ENCODE measurements at places on chromosomes 2 and 18.

DNA sequence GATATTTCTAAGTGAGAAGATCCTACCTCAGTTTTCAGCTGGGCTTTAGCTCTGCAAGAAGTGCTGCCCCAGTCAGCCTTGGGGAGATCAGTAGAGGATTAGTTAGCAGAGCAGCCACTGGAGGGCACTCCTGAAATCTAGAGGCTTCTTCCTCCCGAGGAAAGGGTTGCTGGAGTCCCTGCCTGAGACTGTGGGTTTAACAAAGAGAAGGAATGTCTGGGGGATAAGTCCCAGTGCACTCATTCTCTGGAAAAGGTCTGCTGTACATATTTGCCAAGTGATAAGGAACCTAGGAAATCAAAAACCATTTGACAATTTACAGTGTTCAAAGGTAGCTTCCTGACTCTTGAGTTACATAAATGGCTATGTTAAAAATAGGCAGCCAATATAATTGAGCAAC, 207.2 kb downstream of the SLC8A1 start:
- peak; percentile 56 for DNase-seq

GRCh38 chr2:131037398-131038257, 55.6 kb downstream of the FAM168B start:
- no peak for DNase-seq

- DNase-seq, result peak; percentile 60
These were observed 41.3 kb downstream of the PSMG2 start for GRCh38 chr18:12744103-12744502.

DNA sequence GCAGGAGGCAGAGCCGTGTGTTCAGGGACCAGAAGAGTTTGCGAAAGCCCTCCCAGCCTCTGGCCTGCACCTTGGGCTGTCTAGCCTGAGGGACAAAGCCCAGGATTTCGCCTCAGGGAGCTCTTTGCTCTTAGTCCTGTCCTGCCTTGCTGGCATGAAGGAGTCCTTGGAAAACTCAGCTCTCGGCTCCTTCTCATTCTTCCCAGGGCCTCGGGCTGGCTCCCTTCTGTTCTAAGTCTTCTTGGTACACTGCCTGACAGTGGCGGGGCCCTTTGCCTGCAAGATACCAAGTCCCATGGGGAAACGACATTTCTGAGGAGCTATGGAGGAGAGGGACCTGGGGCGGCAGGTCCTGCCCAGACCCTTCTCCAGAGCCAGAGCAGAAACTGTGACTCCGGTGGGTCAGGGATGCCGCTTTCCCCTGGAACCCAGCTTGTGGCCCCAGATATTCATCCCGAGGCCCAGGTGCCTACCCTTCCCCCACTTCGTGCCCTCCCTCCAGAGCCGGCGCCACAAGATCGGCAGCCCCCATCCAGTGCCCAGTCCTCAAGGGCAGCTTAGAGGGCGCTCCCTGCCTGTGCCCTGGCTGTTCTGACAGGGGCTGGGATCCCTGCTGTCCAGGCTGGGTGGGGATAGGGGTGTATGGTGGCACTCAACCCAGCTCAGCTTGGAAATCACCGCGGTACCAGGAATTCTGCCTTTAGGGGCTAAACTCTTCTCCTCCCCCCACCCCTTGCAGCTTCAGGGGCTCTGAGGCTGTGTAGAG, 5.5 kb upstream of the CYP26B1 start:
- no peak for DNase-seq

- no peak for DNase-seq
These were observed 103.9 kb upstream of the TMEFF2 start for GRCh38 chr2:192298664-192299063.

DNA sequence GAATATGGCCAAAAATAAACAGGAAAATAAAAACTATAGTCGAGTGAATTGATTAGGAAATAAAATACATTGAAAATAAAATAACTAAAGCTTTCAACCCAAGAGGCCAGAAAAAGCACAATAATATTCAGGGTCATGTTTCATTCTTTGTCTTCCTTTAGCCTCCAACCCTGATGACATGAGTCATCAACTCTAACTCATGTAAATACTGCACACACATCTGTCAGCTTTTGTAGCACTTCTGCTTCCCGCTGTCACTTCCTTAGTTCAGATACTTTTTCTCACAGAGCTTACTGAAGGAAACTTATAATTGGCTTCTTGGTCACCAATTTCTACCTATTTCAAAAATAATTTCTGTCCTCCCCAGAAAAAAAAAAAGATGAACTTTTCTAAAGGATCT, 112.8 kb downstream of the UPP2 start:
- DNase-seq, result peak; percentile 36

DNA sequence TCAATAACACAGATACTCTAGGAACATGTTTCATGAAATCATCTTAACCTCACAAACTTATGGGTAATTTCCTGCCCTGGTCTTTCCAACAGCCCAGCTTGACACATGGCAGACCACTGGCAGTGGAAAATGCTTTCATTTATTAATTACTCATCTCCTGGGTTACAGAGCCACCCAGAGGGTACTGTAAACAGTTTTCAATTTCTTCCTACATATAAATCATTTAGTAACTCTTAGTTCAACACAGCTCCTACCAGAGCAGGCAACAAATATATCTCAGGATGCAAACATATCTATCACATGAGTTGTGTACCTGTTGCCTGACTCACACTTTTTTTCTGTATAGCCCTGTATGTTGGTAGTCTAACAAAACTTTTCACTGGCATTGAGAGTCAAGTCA, 99.2 kb upstream of the VRK2 start:
- DNase-seq, result peak; percentile 9
